ENCODE measurements at places on chromosomes 5 and 9. TPM values are rescaled to one million over a fixed set of nuclear protein-coding genes. Genes with fewer than 3 reads are reported as not detected.

DNA sequence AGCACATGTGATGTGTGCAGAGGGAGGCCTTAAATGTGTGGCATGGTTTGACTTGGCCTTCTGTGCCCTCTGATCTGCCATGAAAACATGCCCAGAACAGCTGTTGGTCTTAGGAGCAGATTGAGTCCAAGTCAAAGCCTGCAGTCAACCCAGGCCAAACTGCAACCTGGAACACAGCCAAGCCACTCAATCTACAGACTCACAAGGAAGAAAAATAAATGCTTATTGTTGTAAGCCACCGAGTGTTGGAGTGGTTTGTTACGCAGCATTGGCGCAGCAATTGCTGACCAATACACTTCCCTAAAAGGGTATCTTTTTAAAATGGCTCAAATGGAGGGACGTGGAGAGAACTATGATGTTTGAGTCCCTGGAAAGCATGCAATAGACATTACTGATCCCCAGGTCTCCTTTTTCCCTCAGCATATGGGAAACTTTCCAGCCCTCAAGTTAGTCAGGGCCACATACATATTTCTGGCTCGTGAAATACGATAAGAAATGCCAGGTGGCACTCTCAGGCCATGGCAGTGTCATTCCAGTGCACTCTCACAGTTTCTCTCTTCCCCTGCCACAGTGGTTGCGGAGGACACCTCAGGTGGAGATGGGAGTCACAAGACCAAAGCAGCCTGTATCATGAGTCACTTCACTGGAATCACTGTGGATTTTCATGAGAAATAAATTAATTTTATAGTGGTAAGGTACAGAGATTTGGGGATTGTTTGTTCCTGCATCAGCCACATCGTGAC lies 168.0 kb upstream of the ZNF618 start:
- no peak overlapping the region for H3K4me3 ChIP-seq
- no peak overlapping the region for H3K27ac ChIP-seq
- no peaks in the 10 kb centered on the region for H3K36me3 ChIP-seq
- no peaks in the 10 kb centered on the region for H3K4me1 ChIP-seq

- H3K27me3 ChIP-seq: peaks cover 44% of the 10 kb centered on the region
- H3K36me3 ChIP-seq: no peaks in the 10 kb centered on the region
- peak overlapping the region; percentile 56 for H3K4me3 ChIP-seq
- H3K4me1 ChIP-seq: peaks cover 21% of the 10 kb centered on the region
- peak; percentile 66 for DNase-seq
Measured at GRCh38 chr9:130939405-130940026, 469 bp upstream of the FIBCD1 start.

DNA sequence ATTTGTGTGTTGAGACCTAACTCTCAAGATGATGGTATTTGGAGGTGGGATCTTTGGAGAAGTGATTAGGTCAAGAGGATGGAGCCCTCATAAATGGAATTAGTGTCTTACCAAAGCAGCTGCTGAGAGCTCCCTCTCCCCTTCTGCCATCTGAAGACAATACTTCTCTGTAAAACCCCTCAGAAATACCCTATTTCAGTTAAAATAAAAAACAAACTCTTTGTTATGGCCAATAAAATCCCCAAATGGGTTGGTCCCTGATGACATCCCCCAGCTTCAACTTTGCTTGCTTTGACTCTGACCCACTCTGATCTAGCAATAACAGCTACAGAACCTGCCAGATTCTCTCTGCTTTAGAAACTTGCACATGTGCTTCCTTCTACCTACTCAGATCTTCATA lies 100.9 kb downstream of the SNCAIP start:
- H3K27me3 ChIP-seq: no peaks in the 10 kb centered on the region
- DNase-seq: no peak
- no peaks in the 10 kb centered on the region for H3K4me1 ChIP-seq
- H3K36me3 ChIP-seq: no peaks in the 10 kb centered on the region

GRCh38 chr9:79184831-79185230 lies 386.9 kb upstream of the TLE4 start:
- H3K27ac ChIP-seq: no peak overlapping the region
- H3K4me1 ChIP-seq: no peaks in the 10 kb centered on the region
- H3K27me3 ChIP-seq: no peaks in the 10 kb centered on the region

DNA sequence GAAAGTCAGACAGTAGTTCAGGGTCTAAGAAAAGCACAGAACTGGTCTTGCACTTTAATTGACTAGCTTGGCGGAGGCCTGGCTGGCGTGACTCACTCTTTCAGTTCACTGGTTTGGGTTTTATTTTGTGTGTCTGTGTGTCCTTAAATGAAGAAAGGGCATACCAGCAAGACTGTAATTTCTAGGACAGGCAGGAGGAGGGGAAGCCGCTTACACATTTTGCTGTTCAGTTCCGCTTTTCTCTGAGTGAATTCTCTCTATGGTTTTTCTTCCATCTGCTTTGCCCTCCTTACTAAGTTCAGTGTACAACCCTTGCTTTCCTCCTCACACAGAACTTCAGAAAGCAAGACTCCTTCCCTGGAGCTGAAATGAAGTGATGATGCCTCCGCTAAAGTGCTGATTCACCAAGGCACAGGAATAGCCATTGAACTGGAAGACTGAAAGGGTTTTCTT lies 150.8 kb downstream of the MEF2C start:
- no peak overlapping the region for H3K4me3 ChIP-seq
- H3K4me1 ChIP-seq: no peaks in the 10 kb centered on the region
- peaks cover 1% of the 10 kb centered on the region for H3K27me3 ChIP-seq
- H3K27ac ChIP-seq: no peak overlapping the region
- DNase-seq: no peak

DNA sequence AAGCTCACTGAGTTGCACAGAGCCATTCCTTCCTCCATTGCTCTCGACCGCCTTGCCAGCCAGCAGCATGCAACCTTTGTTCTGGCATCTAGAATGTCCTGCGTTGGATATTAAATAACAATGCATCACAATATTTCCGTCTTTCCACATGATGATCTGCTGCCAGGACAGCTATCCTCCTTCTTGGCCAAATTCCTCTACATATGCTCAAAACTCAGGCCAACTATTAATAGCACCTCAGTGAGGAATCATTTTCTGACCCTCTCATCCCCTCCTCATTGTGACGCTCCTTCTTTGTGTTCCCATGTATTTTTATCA lies 128.6 kb downstream of the MYO10 start:
- H3K4me3 ChIP-seq: no peak overlapping the region
- H3K27me3 ChIP-seq: no peaks in the 10 kb centered on the region
- no peaks in the 10 kb centered on the region for H3K36me3 ChIP-seq
- H3K27ac ChIP-seq: no peak overlapping the region

The TAS2R1 gene
- polyA plus RNA-seq: not detected

The TMEM215 gene
- 0.33 TPM for polyA plus RNA-seq

The OR2V2 gene
- polyA plus RNA-seq: not detected

- no peaks in the 10 kb centered on the region for H3K27me3 ChIP-seq
- no peak overlapping the region for H3K27ac ChIP-seq
- DNase-seq: no peak
- H3K4me3 ChIP-seq: no peak overlapping the region
Measured at GRCh38 chr5:138875946-138876345, 811 bp upstream of the LRRTM2 start.

The OR1J1 gene
- polyA plus RNA-seq: not detected

The OR1Q1 gene
- not detected for polyA plus RNA-seq

The TMEM171 gene
- polyA plus RNA-seq: 2.2 TPM

The AK8 gene
- polyA plus RNA-seq: 0.35 TPM

The OR2K2 gene
- not detected for polyA plus RNA-seq

The PCDHGA2 gene
- polyA plus RNA-seq: 0.39 TPM

The SMIM27 gene
- polyA plus RNA-seq: 4.3 TPM

DNA sequence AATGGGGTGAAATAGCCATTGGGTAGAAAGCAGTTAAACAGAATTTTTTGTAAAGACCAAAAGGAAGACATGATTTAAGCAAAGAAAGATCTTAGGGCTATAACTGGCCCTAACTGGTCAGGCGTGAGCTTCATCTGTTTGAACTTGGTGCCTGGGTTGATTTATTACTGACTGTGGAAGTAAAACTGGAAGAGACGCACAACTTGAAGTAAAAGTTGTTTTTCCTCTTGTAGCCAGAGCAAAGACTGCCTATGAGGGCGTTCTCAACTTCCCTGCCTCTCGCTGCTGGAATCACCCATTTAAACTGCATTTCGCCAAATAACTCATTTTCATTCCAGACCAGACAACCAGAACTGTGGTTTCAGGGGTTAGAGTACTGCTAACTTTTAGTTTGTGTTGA lies 1.5 kb downstream of the THBS4 start:
- no peaks in the 10 kb centered on the region for H3K4me1 ChIP-seq
- H3K36me3 ChIP-seq: no peaks in the 10 kb centered on the region

- H3K27ac ChIP-seq: no peak overlapping the region
- no peak overlapping the region for H3K4me3 ChIP-seq
- H3K4me1 ChIP-seq: no peaks in the 10 kb centered on the region
Measured at GRCh38 chr5:96794757-96795156, 13.0 kb downstream of the ERAP1 start.

DNA sequence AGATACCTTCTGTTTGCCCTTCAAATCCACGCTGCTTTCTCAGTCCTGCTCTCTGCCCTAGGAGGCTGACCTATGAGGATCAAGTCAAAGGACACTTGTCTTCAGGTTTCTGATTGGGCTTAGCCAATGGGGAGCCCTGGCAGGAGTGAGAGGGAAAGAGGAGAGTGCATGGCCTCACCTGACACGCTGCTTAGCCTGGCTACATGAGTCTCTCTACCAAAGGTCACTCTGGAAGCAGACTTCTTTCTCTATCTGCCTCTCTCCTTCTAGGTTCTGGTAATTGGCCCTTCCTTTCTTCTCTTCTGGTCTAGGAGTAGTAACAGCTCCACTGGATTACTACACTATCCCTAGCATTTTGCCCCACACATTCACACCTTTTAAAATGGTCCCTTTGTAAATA lies 13.1 kb downstream of the ARSB start:
- H3K4me3 ChIP-seq: no peak overlapping the region
- H3K36me3 ChIP-seq: no peaks in the 10 kb centered on the region
- no peaks in the 10 kb centered on the region for H3K4me1 ChIP-seq
- DNase-seq: no peak

DNA sequence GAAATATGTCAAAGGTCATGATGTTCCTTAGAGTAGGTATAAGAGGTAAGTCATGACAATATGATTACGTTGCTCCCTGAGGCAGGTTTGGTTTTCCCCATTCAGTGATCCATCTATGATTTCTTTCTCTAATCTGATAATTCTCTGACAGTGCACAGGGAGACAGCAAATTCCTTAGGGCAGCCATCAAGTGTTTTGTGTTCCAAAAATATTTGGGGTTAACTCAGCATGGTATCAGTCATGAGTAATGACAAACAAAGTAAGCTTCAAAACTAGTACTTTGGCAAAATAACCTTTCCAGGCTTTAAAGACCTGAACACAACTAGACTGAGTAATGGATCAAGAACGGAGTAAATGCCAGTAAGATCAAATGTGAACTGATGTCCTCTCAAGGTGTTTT lies 55.3 kb upstream of the SPATA31E1 start:
- H3K4me3 ChIP-seq: no peak overlapping the region
- no peaks in the 10 kb centered on the region for H3K36me3 ChIP-seq
- no peaks in the 10 kb centered on the region for H3K4me1 ChIP-seq
- no peaks in the 10 kb centered on the region for H3K27me3 ChIP-seq
- H3K27ac ChIP-seq: no peak overlapping the region

- peaks cover 12% of the 10 kb centered on the region for H3K4me1 ChIP-seq
- peak within 1 kb of the TSS; percentile 98 for H3K4me3 ChIP-seq
- peaks cover 22% of the 10 kb centered on the region for H3K36me3 ChIP-seq
- DNase-seq: peak; percentile 78
- H3K27ac ChIP-seq: peak within 1 kb of the TSS; percentile 47
Measured at GRCh38 chr5:16465544-16466432, at the start of gene ZNF622. TSS of gene ZNF622 (minus strand) at chr5:16465800. CDS start at chr5:16465665, 135 bp downstream.

The DBH gene
- 0.24 TPM for polyA plus RNA-seq

GRCh38 chr5:68845131-68845530 lies 248.7 kb upstream of the SLC30A5 start:
- H3K27me3 ChIP-seq: no peaks in the 10 kb centered on the region
- H3K27ac ChIP-seq: no peak overlapping the region
- H3K36me3 ChIP-seq: no peaks in the 10 kb centered on the region
- H3K4me3 ChIP-seq: no peak overlapping the region
- no peak for DNase-seq
